ENCODE measurements at places on chromosomes 16 and 17. TPM values are rescaled to one million over a fixed set of nuclear protein-coding genes. Genes with fewer than 3 reads are reported as not detected.

Gene NKD1
- 0.07 TPM for total RNA-seq

Gene ASB16
- total RNA-seq = 0.35 TPM

Gene PLCD3
- 35.1 TPM for total RNA-seq

Gene TMEM98
- total RNA-seq = 59.0 TPM

Gene TLCD2
- total RNA-seq = 0.63 TPM

Gene ABCA6
- total RNA-seq = not detected

Gene SCIMP
- total RNA-seq = not detected

Gene NPIPB6
- 0.17 TPM for total RNA-seq

Gene NPIPB9
- not detected for total RNA-seq

Gene BCL6B
- 0.12 TPM for total RNA-seq

Gene IL21R
- 0.55 TPM for total RNA-seq

Gene GRAPL
- not detected for total RNA-seq

Gene VEZF1
- total RNA-seq = 78.1 TPM

Gene P2RX5
- 19.3 TPM for total RNA-seq

DNA sequence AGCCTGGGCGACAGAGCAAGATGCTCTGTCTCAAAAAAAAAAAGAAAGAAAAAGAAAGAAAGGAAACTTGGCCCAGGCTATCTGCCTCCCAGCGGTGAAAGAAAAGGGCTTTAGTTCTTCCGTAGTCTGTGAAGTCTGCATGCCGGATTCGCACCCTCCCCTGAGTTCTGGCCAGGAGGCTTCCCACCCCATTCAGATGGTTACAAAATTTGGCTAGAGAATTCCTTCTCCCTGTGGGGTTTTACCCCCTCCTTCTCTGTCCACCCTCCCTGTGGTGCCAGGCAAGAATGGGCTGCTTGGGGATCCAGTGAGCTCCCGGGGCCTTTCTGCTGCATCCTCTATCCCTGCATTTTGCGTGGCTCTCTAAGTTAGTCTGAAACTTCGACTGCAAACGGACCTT is 37.8 kb downstream of the PAFAH1B1 start:
- peaks cover 18% of the 10 kb centered on the region for H3K4me1 ChIP-seq
- no peak overlapping the region for H3K4me3 ChIP-seq
- no peaks in the 10 kb centered on the region for H3K36me3 ChIP-seq
- no peak overlapping the region for H3K27ac ChIP-seq

- no peaks in the 10 kb centered on the region for H3K27me3 ChIP-seq
- H3K36me3 ChIP-seq = no peaks in the 10 kb centered on the region
- no peak overlapping the region for H3K27ac ChIP-seq
- DNase-seq = no peak
These were observed 51.3 kb upstream of the FBXO47 start for GRCh38 chr17:39018267-39019134.

GRCh38 chr17:50266384-50267073 is 7.7 kb upstream of the TMEM92 start:
- peak; percentile 93 for DNase-seq
- peaks cover 18% of the 10 kb centered on the region for H3K4me1 ChIP-seq
- H3K36me3 ChIP-seq = no peaks in the 10 kb centered on the region

DNA sequence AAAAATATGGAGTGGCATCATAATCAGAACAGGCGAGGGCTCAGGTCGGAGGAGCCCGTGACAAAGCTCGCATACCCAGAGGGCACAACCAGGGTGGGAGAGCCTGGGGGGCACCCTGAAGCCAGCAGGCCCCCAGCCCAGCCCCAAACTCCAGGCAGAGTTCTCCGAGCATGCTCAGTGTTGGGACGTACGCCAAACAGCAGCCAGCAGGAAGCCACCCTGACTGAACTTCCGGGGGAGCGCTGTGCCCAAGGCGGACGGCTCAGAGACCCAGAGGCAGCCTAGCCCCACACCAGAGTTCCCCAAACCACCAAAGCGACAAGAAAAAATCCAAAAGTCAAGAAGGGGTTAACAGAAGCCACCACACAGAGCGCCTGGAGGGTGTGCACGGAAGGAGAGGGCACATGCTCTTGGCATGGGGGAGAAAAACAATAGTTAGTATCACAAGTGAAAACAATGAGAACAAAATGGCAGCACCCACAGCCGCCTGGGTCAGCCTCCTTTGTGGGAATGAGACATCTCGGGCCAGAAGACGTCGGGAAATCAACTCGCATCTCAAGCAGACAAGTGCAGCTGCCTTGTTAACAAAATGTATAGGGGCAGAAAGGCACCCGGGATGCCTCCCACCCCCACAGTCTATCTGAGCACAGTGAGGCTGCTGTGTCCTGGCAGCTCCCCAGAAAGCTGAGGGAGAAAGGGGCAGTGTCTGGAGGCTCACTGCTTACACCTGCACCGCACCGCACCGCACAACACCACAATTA is 11.9 kb downstream of the EXOC7 start:
- no peak overlapping the region for H3K4me3 ChIP-seq
- no peaks in the 10 kb centered on the region for H3K27me3 ChIP-seq
- no peak for DNase-seq
- peaks cover 65% of the 10 kb centered on the region for H3K36me3 ChIP-seq

GRCh38 chr17:59277031-59277430 is 54.4 kb upstream of the YPEL2 start:
- no peaks in the 10 kb centered on the region for H3K36me3 ChIP-seq
- H3K4me3 ChIP-seq = no peak overlapping the region
- no peaks in the 10 kb centered on the region for H3K27me3 ChIP-seq
- no peaks in the 10 kb centered on the region for H3K4me1 ChIP-seq
- DNase-seq = no peak

- H3K27me3 ChIP-seq = no peaks in the 10 kb centered on the region
- H3K4me3 ChIP-seq = no peak overlapping the region
- H3K27ac ChIP-seq = no peak overlapping the region
- DNase-seq = no peak
- peaks cover 11% of the 10 kb centered on the region for H3K4me1 ChIP-seq
- H3K36me3 ChIP-seq = no peaks in the 10 kb centered on the region
These were observed 3.8 kb downstream of the TTYH2 start for GRCh38 chr17:74217037-74217730.

DNA sequence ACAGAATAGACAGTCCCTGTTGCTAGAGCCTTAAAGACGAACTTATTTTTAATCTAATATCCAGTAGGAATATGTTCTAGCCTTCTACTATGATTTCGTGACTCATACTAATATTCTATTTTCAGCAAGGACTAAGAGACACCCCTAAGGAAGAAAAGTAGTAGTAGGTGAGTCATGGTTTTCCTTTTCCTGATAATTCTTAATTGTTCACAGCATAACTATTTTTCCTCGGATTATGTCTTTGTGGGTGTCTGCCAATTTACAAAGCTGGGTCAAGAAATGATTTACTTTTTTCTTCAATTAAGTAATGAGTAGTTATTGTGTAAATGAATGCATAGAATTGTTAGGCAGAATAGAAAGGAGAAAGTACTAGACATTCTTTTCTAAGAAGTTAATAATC is 292.2 kb downstream of the TOX3 start:
- DNase-seq = no peak
- no peaks in the 10 kb centered on the region for H3K4me1 ChIP-seq
- H3K36me3 ChIP-seq = no peaks in the 10 kb centered on the region
- H3K27me3 ChIP-seq = no peaks in the 10 kb centered on the region
- H3K4me3 ChIP-seq = no peak overlapping the region

DNA sequence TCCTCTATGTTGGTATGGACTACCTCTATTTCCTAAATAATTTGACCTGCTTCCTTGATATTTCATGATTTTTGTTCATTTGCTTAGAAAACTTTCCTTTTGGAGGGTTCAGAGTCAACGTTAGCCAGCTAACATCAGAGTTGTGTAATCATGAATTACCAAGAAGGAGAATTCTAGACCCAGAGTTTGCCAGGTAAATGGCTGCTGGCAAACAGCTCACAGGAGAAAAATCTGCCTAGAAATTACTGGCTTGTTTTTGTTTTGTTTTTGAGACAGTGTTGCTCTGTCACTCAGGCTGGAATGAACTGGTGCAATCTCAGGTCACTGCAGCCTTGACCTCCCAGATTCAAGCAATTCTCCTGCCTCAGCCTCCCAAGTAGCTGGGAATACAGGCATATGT is 111.4 kb upstream of the SALL1 start:
- H3K4me3 ChIP-seq = no peak overlapping the region
- no peaks in the 10 kb centered on the region for H3K36me3 ChIP-seq
- DNase-seq = no peak
- no peaks in the 10 kb centered on the region for H3K27me3 ChIP-seq
- no peaks in the 10 kb centered on the region for H3K4me1 ChIP-seq

DNA sequence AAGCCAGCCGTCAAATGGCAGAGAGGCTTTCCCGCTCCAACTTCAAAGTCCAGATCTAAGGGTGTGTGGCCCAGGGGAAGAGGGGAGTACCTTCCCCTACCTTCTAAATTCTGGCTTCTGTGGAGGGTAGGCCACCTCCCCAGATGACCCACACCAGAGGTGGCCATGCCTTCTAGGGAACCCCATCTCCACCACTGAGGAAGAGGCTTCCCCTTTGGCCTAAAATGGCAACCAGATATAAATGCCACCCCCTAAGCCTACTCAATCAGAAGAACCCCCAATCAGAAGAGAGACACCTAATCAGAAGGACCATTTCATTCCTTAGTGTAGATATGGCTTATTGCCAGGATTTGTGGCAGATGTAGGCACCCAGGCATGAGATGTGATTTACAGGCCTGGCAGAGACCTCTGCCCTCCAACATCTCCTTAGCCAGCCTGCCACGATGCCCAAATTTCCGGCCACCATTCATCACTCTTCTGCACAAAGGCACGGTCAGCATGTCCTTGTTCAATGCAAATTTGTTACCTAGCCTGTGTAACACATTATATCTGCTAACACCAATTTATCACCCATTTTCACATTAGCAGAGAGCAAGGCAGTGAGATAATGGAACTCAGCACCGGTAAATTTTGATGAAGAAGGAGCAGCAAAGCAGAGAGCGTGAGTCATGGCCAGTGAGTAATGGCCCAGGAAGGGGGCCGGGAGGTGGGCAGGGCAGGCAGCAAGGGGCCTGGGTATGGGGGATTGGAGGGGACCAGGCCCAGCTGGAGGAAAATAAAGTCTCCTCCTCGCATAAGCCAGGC is 1.2 kb upstream of the MGAT5B start:
- peak overlapping the region; percentile 63 for H3K4me3 ChIP-seq
- no peaks in the 10 kb centered on the region for H3K36me3 ChIP-seq
- H3K27ac ChIP-seq = peak overlapping the region; percentile 33
- H3K4me1 ChIP-seq = peaks cover 34% of the 10 kb centered on the region
- DNase-seq = peak; percentile 79

DNA sequence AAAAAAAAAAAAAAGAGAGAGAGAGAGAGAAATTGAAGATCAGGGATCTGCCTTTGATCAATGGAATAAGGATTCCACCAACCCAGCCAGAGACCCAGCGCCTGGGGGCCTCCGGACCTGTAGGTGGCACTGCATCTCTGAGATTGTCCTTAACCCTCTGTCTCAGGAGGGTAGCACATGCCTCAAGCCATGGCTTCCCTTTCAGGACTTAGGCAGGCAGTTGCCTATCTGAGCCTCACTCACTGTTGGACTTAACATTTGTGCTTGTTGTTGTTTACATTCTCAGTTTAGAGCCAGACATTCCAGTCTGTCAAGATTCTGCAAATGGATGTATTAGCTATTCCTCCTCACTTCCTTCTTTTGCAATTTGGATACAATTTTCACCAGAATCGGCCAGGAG is 5.1 kb upstream of the SCNN1B start:
- H3K27ac ChIP-seq = no peak overlapping the region
- peak; percentile 26 for DNase-seq
- H3K4me1 ChIP-seq = peaks cover 8% of the 10 kb centered on the region
- H3K27me3 ChIP-seq = no peaks in the 10 kb centered on the region

DNA sequence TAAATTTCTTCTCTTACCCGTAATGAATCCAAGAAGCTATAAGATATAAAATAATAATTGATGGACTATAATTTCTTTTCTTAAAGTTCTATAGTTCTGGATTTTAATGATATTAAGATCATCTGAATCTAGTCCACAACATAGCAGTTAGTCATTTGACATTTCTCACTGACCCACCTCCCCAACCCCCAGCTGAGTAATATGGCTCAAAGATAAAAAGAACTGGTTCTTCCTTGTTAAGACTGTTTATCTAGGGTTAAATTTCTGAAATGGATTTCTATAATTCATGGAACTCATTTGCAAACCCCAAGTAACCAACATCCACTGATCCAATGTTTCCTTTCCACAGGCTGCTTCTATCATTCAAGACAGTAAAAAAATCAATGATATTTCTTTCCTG is 133.9 kb upstream of the SOX9 start:
- H3K4me1 ChIP-seq = peaks cover 57% of the 10 kb centered on the region
- peak overlapping the region; percentile 98 for H3K27ac ChIP-seq
- peak overlapping the region; percentile 53 for H3K4me3 ChIP-seq
- DNase-seq = peak; percentile 91
- H3K27me3 ChIP-seq = no peaks in the 10 kb centered on the region

- no peaks in the 10 kb centered on the region for H3K36me3 ChIP-seq
- no peak overlapping the region for H3K4me3 ChIP-seq
- peaks cover 9% of the 10 kb centered on the region for H3K4me1 ChIP-seq
- DNase-seq = no peak
These were observed 6.3 kb upstream of the MAPK7 start for GRCh38 chr17:19372011-19372370.

GRCh38 chr16:85785927-85786326 is 13.4 kb downstream of the EMC8 start:
- peaks cover 8% of the 10 kb centered on the region for H3K36me3 ChIP-seq
- no peak overlapping the region for H3K4me3 ChIP-seq
- no peak overlapping the region for H3K27ac ChIP-seq
- no peaks in the 10 kb centered on the region for H3K27me3 ChIP-seq
- DNase-seq = no peak
- no peaks in the 10 kb centered on the region for H3K4me1 ChIP-seq

- peaks cover 3% of the 10 kb centered on the region for H3K36me3 ChIP-seq
- DNase-seq = peak; percentile 70
- H3K4me3 ChIP-seq = no peak overlapping the region
- peaks cover 8% of the 10 kb centered on the region for H3K4me1 ChIP-seq
- H3K27me3 ChIP-seq = no peaks in the 10 kb centered on the region
These were observed 13.0 kb upstream of the NFATC3 start for GRCh38 chr16:68072038-68072695.

- no peak overlapping the region for H3K27ac ChIP-seq
- H3K36me3 ChIP-seq = no peaks in the 10 kb centered on the region
- H3K4me1 ChIP-seq = no peaks in the 10 kb centered on the region
- no peak overlapping the region for H3K4me3 ChIP-seq
- peaks cover 71% of the 10 kb centered on the region for H3K27me3 ChIP-seq
- no peak for DNase-seq
These were observed 268.6 kb upstream of the FOXF1 start for GRCh38 chr16:86241681-86242080.

GRCh38 chr17:81533339-81534141 is 5.4 kb downstream of the FSCN2 start:
- DNase-seq = no peak
- peaks cover 7% of the 10 kb centered on the region for H3K27me3 ChIP-seq
- H3K4me1 ChIP-seq = peaks cover 9% of the 10 kb centered on the region
- no peak overlapping the region for H3K4me3 ChIP-seq
- H3K36me3 ChIP-seq = no peaks in the 10 kb centered on the region

DNA sequence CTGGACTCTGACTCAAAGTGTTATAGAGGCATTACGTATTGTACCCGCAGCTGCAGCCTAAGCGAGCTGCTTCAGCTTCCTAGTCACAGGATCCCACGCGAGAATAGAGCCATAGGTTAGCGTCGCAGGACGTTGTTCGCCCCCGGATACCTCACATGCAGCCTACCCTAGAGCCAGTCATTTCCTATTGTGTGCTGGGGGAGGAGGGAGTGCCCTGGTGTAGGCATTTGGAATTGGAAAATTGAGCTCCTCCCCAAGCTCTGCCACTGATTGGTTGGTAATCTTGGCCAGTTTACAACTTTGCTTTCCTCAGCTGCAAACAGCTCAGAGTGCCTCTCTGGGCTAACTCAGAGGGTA is 530 bp downstream of the NAA60 start:
- H3K36me3 ChIP-seq = no peaks in the 10 kb centered on the region
- no peaks in the 10 kb centered on the region for H3K4me1 ChIP-seq
- H3K27me3 ChIP-seq = no peaks in the 10 kb centered on the region
- no peak overlapping the region for H3K4me3 ChIP-seq
- no peak for DNase-seq
